ENCODE measurements at places on chromosomes 16 and 17. TPM values are rescaled to one million over a fixed set of nuclear protein-coding genes. Genes with fewer than 3 reads are reported as not detected.

Gene SMIM5
- 5.1 TPM for total RNA-seq

Gene CLDN9
- 0.96 TPM for total RNA-seq

Gene SYT17
- 0.33 TPM for total RNA-seq

Gene NTN3
- not detected for total RNA-seq

Gene C16orf92
- total RNA-seq, result not detected

Gene GPR142
- 0.70 TPM for total RNA-seq

Gene TEPSIN
- 10.6 TPM for total RNA-seq

Gene FOXC2
- 2.2 TPM for total RNA-seq

Gene C16orf87
- total RNA-seq, result 12.6 TPM

Gene PIPOX
- total RNA-seq, result 0.64 TPM

Data from heart right ventricle (tissue), 16 donors.